ENCODE measurements at places on chromosomes 2 and 18.

DNA sequence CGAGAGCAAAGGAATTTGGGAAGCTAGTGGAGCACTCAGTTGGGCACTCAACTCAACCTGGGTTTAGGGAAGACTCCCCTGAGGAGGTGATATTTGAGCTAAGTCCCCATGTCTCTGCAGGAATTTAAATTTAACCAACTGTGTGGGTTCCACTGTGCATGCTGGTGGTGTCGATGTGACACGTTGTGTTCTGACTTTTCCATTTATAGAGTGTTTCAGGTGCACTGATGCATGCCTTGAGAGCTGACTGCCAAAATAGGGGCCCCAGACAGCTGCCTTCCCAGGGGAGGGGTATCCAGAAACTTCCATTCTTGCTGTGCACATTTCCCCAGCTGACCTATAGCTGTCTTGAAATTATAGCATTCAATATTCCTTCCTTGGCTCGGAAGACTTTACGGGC, 63.7 kb upstream of the BCL2L11 start:
- no peak for DNase-seq

- DNase-seq: peak; percentile 59
Measured at GRCh38 chr2:47437287-47437686, 34.3 kb downstream of the MSH2 start.

DNA sequence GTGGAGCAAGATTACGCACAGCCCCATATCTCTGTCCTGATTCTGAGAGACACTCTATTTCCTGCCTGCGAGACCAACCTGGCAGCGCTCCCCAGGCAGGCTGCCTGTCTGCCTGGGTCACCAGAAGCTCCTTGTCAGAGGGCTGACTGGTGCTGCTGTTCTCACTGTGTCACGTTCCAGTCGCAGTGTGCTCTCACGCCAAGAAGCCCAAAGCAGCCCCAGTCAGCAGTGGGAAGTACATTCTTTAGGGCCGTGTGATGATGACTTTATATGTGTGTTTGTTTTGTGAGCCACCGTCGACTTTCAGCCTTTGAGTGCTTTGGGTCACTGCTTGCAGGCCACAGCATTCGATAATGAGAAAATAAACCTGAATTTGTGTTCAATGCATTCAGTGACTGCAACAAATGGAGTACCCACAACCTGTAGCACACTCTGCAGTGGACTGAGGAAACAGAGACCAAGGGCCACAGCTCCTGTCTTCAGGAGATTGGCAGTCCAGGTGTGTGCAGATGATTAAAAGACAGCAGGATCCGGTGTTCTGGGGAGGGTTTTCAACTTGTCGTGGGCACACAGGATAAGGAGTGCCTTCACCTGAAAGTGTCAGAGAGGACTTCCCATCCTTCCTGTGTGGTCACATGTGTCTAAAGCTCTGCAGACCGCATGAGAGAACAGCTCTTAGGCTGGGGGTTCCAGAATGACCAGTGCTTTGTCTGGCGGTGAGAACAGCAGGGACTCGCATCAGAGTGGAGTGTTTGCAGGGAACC, 4.8 kb downstream of the TNFRSF11A start:
- peak; percentile 78 for DNase-seq

- no peak for DNase-seq
Measured at GRCh38 chr18:5720132-5720531, 175.2 kb downstream of the TMEM200C start.

DNA sequence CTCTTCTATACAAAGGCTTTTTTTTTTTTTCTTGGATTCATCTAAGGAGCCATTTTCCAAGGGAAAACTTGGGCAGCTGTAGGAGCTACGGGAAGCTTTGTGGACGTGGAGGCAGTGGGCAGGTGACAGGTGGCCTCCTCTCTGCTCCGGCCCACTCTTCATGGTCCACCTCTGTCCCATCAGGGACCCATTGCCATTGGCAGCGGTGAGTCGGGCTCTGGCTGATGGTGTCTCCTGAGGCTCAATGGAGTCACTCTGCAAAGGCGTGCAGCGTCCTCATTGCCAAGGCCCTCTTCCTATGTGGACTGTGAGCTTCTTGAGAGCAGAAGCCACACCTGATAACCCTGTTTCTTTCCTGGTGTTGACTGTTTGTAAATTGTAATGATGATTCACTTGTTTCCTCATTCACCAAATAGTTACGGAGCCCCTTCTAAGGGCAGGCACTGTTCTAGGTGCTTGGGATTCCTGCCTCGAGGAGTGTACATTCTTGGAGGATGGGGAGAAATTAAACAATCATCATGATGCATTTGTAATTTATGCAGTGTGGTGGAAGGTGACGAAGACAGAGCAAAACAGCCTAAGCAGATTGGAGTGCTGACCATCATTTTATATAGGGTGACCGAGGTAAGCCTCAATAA, 240.3 kb upstream of the HS6ST1 start:
- no peak for DNase-seq

GRCh38 chr2:69372767-69373166, 14.3 kb downstream of the GFPT1 start:
- no peak for DNase-seq

GRCh38 chr2:149184991-149185390, 145.4 kb upstream of the LYPD6 start:
- DNase-seq: no peak

DNA sequence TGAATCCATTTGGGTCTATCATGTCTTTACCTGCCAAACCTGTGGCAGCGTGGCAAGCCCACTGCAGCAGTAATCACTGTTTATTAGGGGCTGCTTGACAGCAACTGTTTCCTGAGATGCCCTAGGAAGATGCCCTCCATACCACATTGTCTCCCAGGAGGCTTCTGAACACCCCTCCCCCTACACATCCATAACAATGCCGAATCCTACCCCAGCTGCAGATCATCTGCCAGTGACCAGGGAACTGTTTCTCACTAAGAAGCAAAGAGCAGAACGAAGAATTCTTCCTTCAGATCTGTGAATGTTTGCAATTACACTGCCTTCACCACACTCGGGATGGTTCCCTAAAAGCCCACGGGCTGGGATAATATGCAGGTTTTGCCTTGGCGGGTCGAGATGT, 127.8 kb downstream of the VIT start:
- DNase-seq: no peak

- no peak for DNase-seq
Measured at GRCh38 chr2:232870018-232870765, at the start of gene SNORC. TSS of gene SNORC (plus strand) at chr2:232870264. CDS start at chr2:232870342, 78 bp downstream.

- DNase-seq: no peak
Measured at GRCh38 chr18:52451851-52452250, 111.9 kb downstream of the DCC start.

DNA sequence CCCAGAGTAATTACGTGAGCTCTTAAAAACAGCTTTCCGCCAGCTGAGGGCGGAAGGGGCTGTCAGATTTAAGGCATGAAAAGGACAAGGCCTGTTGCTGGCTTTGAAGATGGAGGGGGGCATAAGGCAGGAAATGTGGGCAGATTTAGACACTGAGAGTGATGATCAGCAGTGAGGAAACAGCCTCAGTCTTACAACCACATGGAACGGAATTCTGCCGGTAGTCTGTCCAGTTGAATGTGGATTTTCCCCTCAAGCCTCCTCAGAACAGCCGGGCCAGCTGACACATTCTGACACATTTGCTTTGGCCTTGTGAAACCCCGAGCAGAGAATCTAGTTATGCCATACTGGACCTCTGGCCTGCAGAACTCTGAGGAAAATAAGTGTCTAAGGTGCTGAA, 16.6 kb downstream of the POLE4 start:
- DNase-seq: peak; percentile 18

GRCh38 chr2:236618370-236618769, 48.7 kb downstream of the ACKR3 start:
- DNase-seq: no peak

- DNase-seq: no peak
Measured at GRCh38 chr2:27100036-27100435, 13.5 kb downstream of the KHK start.

Measured in hepatocyte (in vitro differentiated cells).